ENCODE measurements at places on chromosomes 11 and 22. TPM values are rescaled to one million over a fixed set of nuclear protein-coding genes. Genes with fewer than 3 reads are reported as not detected.

NECTIN1 gene
- 2.0 TPM for total RNA-seq

OR51B4 gene
- not detected for total RNA-seq

SUN2 gene
- total RNA-seq = 190 TPM

CCDC90B gene
- 44.6 TPM for total RNA-seq

MS4A12 gene
- not detected for total RNA-seq

TBX1 gene
- total RNA-seq = not detected

PLEKHB1 gene
- total RNA-seq = 15.3 TPM

GRAMD1B gene
- total RNA-seq = 7.1 TPM

LTO1 gene
- total RNA-seq = 18.6 TPM

SPDYC gene
- not detected for total RNA-seq

OR2AG1 gene
- not detected for total RNA-seq

PKP3 gene
- not detected for total RNA-seq

WNT11 gene
- total RNA-seq = 0.94 TPM

BBOX1 gene
- not detected for total RNA-seq

NAA40 gene
- total RNA-seq = 5.2 TPM

OR51E2 gene
- total RNA-seq = 0.10 TPM

TMPRSS5 gene
- not detected for total RNA-seq

SLC1A2 gene
- 2.0 TPM for total RNA-seq

JOSD1 gene
- 187 TPM for total RNA-seq

AQP11 gene
- 0.10 TPM for total RNA-seq

MICAL3 gene
- 11.0 TPM for total RNA-seq

C1QTNF4 gene
- total RNA-seq = 0.31 TPM

DNAJB13 gene
- total RNA-seq = not detected

GGTLC2 gene
- not detected for total RNA-seq

CSF2RB gene
- total RNA-seq = 17.4 TPM

PHOX2A gene
- not detected for total RNA-seq

PATE2 gene
- total RNA-seq = not detected

MUC6 gene
- total RNA-seq = under 0.01 TPM

MYRF gene
- total RNA-seq = 0.31 TPM

CABP4 gene
- 2.6 TPM for total RNA-seq

PHLDB1 gene
- 0.63 TPM for total RNA-seq

ZNHIT2 gene
- 5.7 TPM for total RNA-seq

ELFN2 gene
- under 0.01 TPM for total RNA-seq

IFITM10 gene
- 4.8 TPM for total RNA-seq

OR5L1 gene
- not detected for total RNA-seq

MPPED1 gene
- total RNA-seq = not detected

SYT12 gene
- total RNA-seq = 0.10 TPM

POTEH gene
- not detected for total RNA-seq

TTC38 gene
- total RNA-seq = 16.3 TPM

ROM1 gene
- total RNA-seq = 1.3 TPM

BTBD18 gene
- not detected for total RNA-seq

CD3D gene
- total RNA-seq = 122 TPM

HEPN1 gene
- not detected for total RNA-seq

FGF4 gene
- total RNA-seq = not detected

PNPLA3 gene
- not detected for total RNA-seq

CHRNA10 gene
- 0.31 TPM for total RNA-seq

TRPM5 gene
- total RNA-seq = 0.10 TPM

UPK3A gene
- total RNA-seq = 0.94 TPM

OR8A1 gene
- total RNA-seq = not detected

IGLL1 gene
- total RNA-seq = 0.31 TPM

MISFA gene
- 0.52 TPM for total RNA-seq

MRGPRF gene
- under 0.01 TPM for total RNA-seq

CARD10 gene
- not detected for total RNA-seq

DEFB131B gene
- total RNA-seq = not detected

DMC1 gene
- 1.4 TPM for total RNA-seq

OR52D1 gene
- total RNA-seq = not detected

INPP5J gene
- total RNA-seq = not detected

MYO7A gene
- 1.5 TPM for total RNA-seq

IGF2 gene
- total RNA-seq = not detected

Measured in mononuclear cell (primary cell).